ENCODE measurements at places on chromosomes 2 and 18.

DNA sequence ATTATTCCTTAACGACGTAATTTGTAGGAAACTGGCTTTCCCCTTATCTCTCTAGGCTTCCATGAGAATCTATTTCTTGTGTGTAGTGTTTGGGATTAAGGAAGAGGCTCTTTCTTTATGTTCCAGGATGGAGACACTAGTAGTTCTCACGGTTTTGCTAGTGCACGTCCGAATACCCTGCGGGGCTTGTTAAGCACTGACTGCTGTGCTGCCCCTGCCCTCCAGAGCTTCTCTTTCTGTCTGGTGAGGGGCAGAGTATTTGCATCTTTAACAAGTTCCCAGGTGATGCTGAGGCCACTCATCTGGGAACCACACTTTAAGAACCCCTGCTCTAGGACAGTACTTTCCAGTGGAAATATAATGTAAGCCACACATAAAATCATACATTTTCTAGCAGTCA, 76.4 kb downstream of the SPATS2L start:
- DNase-seq = no peak

DNA sequence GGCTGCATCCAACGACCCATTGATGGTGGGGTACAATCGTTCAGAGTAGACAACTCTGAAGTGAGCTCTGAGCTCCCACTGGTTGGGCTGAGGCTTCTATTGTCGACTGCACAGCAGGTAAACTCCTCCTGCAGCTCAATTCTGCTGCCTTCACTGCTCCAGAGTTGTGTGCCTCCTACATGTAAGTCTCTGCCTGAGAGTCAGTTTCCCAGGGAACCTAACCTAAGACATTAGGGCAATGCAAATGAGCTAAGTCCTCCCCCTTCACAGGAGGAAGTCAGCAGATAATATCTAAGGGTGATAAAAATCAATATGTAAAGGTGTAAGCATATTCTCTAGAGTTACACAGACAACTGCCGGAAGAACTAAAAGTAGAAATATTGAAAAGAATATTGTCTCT, 22.5 kb upstream of the ACYP2 start:
- peak; percentile 38 for DNase-seq

GRCh38 chr2:128304715-128305554, 13.7 kb downstream of the HS6ST1 start:
- no peak for DNase-seq

DNA sequence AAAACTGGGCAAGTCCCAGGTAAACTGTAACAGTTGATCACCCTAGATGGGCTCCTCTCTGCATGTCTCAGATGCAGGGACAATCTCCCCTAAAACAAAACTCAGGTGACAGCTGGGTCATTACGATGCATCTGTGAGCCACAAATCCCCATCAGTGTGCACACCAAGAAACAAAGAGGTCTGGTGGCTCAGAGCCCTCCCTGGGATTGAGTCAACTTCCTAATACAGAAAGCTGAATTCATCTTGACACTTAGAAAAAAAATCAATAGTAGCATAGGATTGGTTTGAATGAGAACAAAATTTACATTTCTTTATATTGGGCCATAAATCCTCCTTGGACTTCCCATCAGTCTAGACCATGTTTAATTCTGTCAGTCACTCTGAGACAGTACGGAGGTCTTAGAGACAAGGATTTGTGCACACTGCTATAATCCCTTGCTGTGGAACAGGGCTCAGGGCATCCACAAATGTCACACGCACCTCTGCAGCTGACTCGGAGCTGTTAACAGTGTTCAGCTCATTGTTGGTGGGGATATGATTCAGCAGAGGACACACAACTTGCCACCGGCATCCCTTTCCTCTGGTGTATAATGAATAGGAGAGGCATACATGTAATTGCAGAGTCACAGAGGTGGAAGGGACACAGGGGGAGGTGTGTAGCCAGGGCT, 44.5 kb upstream of the DAPL1 start:
- no peak for DNase-seq

DNA sequence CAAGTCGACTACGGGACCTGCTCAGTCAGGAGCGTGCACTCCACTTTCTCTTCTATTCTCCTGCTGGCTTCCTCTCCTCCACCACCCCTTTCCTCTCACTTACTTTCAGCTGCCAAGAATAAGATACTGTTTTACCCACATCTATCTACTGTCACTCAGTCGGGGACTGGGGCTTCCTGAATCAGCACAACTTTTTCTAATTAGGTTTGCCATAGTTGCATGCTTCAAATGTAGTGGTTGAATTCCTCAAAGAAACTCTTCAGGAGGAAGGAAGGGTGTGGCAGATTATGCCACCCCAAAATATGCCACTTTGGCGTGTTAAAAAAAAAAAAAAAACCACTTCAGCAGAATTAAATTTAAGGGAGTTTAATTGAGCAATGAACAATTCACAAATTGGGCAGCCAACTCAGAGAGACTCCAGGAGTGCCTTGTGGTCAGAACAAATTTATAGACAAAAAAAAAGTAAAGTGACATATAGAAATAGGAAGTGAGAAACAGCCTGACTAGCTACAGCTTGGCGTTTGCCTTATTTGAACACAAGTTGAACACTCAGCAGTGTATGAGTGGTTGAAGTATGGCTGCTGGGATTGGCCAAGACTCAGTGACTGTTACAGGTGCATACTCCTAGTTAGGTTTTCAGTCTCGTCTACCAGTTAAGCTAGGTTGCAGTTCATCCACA, 32.5 kb upstream of the RMDN2 start:
- DNase-seq = peak; percentile 21

- DNase-seq = no peak
Measured at GRCh38 chr2:236605345-236605734, 35.7 kb downstream of the ACKR3 start.

Data from CD4-positive, alpha-beta T cell treated with Interleukin-4 for 4 hours (primary cell).